ENCODE measurements at places on chromosomes 12 and 14.

DNA sequence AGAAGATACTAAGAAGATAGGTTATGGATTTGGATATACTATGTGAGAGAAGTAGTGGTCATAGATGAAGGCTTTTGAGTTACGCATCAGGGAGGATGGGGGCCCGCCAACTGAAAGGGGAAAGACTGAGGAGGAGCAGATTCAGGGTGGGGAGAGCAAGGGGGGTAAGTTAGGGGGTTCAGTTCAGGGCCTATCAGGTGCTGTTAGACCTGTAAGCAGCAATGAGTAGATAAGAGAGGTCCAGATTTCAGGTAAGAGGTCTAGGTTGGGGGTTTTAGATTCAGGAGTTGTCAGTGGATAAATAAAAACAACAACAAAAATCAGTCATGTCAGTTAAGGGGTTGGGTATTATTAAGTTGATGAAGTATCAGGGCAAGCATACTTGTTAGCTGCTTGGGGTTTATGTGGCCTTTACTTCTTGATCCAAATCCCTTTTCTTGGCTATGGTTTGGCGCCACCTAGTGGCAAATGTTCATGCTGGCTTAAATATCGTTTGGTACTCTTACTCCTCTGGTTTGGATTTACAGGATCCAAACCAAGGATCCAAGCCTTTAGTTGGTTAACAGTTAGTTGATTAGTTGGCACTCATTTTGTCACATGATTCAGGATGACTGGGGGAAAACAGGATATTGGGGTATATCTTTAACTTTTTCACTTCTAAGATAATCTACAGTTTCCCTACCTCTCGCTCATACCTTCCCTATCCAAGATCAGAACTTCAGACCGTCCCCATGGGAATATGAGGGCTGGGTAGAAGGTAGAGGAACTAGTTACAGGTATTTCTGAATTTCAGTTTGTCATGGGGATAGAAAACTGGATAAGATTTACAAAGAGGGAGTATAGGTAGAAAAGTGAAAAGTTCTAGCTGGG, 65.1 kb downstream of the PCNX1 start:
- DNase-seq: peak; percentile 90

- no peak for DNase-seq
Measured at GRCh38 chr12:92294676-92295440, 149.2 kb upstream of the BTG1 start.

DNA sequence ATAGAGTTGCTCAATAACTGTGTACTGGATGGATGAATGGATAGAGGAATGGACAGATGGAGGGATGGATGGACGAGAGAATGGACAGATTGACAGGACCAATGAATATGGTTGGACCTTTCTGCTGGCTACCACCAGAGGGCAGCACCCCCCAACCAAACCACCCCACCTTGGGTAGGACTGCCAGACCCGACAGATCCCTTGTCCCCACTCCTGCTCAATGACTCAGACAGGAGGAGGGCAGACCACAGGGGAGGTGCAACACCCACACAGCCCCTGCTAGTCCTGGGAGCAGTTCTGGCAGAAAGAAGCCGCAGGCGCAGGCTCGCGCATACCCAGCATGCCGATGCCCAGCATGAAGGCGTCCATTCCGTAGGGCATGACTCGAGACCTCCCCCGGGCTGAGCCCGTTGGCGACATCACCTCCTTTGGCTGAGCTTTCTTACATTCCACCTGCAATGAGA, 12.4 kb downstream of the MSI1 start:
- DNase-seq: peak; percentile 83

DNA sequence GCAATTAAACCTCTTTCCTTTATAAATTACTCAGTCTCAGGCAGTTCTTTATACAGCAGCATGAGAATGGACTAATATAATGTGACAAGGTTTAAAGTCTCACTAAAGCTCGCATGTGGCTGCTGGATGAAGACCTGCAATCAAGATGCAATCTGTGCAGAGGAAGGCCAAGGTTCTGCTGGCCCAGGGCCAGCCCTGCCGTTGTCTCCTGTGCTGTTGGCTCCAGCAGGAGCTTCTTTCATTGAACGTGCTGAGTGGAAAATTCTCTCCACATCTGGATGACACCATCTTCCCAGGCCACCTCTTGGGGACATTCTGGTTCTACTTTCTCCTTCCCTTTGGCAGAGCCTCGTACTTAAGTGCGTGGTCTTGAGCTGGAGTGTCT, 742.2 kb downstream of the VRK1 start:
- DNase-seq: no peak

DNA sequence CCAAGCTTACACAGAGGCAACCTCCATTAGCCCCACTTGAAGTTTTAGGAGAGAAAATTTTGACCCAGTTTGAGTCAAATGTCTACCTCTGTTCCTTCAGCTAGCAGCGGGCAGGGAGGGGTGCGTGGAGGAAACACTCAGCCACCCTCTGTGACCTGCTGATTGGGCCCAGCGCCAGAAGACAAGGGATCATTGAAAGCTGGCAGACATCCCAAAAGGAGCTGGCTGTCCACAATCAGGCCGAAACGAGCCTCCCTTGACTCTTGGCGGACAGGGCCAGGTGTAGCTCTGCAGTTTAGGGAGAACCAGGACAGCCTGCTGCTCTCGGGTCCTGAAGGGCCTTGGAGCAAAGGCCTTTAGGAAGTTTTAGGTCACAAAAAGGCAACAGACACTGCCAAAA, 41.3 kb downstream of the CD9 start:
- no peak for DNase-seq

GRCh38 chr12:115320451-115320850, 636.5 kb upstream of the TBX3 start:
- no peak for DNase-seq

DNA sequence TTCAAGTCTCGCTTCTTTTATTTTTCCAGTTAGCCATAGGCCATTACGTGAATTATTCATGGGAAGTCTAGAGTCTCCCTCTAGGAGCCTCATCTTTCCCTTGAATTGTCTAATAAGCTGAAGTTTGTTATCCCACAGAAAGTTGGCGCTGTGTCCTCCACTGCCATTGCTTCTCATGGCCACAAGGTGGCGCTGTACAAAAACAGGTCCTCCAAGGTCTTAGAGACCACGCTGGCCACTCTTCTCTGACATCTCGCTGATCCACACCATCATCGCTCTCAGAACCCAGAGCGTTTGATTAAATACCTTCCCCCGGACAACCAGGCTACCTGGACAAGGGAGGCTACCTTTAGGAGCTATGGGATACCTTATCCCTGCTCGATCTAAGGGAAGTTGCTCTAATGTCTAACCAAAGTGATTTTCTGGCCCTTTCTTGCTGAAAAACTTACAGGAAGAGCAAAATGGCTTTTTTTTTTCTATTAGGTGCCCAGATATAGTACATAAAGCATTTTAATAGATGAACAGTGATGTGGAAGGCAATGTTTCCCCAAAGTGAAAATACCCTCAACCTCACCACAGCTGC, 110.0 kb downstream of the CCDC60 start:
- DNase-seq: peak; percentile 45

- DNase-seq: no peak
Measured at GRCh38 chr12:21992823-21993222, 51.6 kb upstream of the ABCC9 start.

DNA sequence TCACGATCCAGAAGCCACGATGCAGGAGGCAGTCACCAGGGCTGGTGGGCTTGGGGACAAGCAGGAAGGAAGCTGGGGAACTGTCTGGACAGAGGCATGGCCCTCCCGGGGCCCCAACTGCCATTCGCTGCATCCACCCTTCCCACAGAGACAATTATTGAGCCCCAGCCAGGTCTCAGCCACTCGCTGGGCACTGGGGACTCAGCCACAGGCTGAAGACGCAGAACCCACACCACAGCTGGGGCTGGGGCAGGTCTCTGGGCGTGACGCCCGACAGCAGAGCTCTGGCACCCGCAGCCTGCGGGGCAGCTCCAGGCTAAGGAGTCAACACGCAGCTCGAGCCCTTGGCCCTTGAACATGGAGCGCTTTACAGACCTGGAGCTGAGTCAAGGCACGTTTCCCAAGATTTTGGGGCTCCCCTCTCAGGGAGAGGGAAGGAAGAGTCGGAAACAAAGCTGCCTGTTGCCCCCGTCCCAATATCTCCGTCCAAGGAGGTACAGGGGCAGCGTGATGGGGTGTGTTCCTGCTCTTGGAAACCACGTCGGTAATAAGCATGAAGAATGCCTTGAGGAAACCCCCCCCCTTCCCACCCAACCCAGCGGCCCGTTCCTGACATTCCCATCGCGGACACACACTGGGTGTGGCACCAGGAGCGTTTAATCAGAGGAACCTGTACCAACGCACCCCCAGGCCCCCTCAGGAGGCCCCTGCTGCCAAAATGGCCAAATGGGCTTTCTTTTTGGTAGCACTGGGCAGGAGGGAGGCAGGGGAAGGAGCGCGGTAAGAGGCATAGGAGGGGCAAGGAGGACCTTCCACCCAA, 6.7 kb downstream of the RIMBP2 start:
- no peak for DNase-seq

- no peak for DNase-seq
Measured at GRCh38 chr12:11738450-11738849, 89.0 kb downstream of the ETV6 start.

DNA sequence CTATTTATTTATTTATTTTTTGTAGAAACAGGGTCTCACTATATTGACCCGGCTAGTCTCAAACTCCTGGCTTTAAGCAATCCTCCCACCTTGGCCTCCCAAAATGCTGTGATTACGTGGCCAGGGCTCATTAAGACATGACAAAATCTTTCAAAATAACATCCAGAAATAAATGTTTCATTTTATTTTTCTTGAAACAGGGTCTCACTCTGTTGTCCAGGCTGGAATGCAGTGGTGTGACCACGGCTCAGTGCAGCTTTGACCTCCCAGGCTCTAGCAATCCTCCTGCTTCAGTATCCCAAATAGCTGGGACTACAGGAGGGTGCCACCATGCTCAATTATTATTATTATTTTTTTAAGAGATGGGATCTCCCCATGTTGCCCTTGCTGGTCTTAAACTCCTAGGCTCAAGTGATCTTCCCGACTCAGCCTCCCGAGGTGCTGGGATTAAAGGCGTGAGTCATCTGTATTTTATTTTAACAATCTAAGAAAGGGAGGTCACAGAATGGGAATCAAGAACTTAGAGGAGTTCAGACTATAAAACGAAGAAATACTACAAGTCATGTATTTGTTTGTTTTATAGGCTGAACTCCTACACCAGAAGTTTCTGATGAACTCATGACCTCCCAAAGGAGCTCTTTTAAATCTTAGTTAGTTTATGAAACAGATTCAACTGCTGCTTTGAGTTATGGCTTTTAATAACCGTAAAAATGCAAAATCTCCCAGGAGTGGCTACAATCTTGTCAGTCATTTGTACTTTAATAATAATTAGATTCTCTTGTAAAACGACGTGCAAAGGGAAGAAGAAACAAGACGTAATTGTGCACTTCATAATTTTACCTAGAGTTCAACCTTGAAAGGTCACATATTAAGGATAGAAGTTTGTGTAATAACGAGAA, 2.1 kb upstream of the TMEM263 start:
- no peak for DNase-seq

DNA sequence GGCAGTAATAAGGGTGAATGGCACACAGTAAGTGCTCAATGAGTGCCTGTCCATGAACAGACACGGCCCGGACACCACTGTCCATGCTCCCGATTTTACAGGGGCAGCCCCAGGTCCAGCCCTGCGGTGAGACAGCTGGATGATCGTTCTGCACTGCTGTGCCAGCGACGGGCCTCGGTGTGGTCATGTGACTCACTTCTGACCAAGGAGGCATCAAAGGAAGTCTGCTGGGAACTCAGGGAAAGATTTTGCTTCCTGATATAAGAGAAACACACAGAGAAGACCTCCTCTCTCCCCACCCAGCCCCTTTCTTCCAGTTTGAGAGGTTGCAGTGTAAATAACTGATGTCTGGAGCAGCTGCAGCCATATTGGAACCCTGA, 126.6 kb downstream of the SCARB1 start:
- no peak for DNase-seq

DNA sequence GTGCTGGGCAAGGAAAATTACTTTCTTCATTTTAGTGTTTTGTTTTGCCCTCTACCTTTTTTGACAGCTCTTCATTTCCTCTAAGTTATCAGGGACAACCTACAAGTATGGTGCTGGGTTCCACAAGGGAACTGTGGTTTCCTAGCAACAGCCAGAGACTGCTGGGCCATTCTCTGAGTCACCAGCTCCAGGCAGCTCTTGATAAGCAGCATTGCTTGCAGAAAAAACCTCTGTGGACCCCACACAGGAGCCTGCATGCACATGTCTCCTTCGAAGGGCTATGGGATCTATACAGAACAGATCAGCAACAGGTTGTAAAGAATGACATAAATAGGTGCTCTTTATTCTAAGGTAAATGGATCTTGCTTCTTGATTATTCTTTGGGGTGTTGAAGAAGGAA, 81.0 kb upstream of the CCDC196 start:
- no peak for DNase-seq

DNA sequence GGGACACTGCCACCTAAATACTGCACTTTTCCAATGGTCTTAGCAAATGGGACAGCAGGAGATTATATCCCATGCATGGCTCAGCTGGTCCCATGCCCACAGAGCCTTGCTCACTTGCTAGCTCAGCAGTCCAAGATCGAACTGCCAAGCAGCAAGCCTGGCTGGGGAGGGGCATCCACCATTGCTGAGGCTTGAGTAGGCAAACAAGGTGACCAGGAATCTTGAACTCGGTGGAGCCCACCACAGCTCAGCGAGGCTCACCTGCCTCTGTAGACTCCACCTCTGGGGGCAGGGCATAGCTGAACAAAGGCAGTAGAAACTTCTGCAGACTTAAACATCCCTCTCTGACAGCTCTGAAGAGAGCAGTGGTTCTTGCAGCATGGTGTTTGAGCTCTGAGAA, 370.8 kb upstream of the MGAT4C start:
- DNase-seq: no peak

GRCh38 chr12:43551971-43552559, at the start of gene ADAMTS20:
Gene ADAMTS20 (minus strand): TSS chr12:43552203. CDS start chr12:43551921, 282 bp downstream.
- DNase-seq: no peak

- DNase-seq: no peak
Measured at GRCh38 chr12:116931665-116932064, 20.9 kb downstream of the FBXW8 start.

DNA sequence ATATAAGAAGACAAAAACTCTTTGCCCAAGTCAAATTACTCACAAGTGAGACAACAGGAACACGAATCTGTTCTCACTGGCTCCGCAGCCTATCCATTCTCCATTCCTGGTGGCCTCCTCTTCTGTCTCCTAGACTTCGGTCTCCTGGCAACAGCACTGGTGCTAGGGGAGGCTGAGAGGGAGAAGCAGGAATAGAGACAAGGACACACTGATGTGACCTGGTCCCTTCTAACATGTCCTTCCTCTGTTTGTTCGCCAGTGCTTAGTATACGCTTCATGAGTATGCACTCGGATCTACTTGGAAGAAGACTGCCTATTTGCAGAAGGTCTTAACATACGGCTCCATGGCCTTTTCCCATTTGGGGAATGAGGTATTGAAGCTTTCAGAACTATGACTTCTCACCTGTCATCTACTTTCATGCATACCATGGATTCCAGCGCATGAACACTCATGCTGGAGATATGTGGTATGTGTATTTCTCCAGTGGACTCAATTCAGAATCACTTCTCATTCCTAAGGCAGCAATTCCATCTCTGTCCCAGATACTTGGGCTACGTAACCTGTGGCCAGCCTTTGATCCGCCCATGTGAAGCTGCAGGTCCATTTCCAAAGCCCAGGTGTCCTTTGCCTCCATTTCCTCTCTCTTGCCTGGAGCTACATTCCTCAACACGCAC, 33.9 kb downstream of the BHLHE41 start:
- DNase-seq: no peak

- DNase-seq: no peak
Measured at GRCh38 chr12:100554608-100555077, 18.8 kb upstream of the GAS2L3 start.

- no peak for DNase-seq
Measured at GRCh38 chr12:4280351-4281163, 7.0 kb downstream of the CCND2 start.

GRCh38 chr14:102066041-102066451, 20.8 kb downstream of the HSP90AA1 start:
- no peak for DNase-seq

- DNase-seq: no peak
Measured at GRCh38 chr12:80830533-80831088, 107.1 kb downstream of the LIN7A start.

All from stimulated activated CD4-positive, alpha-beta T cell treated with anti-CD3 and anti-CD28 coated beads, Interleukin-2, amount 100 ng/mL, for 24 hours (primary cell).